ENCODE measurements at places on chromosomes 7 and 10.

DNA sequence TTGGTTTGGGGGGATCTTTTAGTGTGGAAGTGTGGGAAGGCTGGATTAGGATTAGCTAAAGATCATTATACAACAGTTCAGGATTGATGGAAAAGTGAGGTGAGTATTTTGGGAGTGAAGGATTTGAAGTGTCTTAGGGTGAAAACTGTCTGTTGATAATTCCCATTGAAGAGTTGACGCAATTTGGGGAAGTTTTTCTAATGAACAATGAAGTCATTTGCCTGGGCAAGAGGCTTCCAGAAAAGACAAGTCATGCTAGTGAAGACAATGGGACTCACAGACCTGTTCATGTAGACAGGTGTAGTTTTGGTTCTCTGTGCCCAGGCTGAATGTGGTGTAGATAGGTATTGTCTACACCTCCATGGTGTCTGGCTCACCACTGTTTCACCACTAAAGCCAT, 194.3 kb upstream of the GPR26 start:
- DNase-seq, result no peak

DNA sequence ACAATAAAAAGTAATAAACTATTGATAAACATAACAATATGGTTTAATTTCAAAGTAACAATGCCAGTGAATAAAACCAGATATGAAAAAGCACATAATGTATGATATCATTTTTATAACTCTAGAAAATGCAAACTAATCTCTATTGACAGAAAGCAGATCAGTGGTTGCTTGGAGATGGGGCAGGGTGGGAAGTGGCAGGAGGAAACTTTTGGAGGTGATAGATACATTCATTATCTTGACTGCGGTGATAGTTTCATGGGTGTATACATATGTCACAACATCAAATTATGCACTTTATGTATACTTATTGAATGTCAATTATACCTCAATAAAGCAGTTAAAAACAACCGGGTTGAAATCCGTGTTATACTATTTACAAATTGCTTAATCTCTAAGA, 16.0 kb upstream of the C1GALT1 start:
- no peak for DNase-seq

GRCh38 chr10:48243487-48243886, 31.0 kb downstream of the FRMPD2 start:
- DNase-seq, result no peak

DNA sequence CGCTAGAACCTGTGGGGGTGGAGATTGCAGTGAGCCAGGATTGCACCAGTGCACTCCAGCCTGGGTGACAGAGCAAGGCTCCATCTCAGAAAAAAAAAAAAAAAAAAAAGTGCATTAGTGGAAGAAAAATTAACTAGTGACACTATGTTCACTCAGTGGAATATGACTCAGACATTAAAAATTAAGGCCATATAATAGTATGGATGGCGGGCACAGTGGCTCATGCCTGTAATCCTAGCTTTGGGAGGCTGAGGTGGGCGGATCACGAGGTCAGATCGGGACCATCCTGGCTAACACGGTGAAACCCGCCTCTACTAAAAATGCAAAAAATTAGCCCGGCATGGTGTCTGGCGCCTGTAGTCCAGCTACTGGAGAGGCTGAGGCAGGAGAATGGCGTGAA, 3.4 kb downstream of the PHYH start:
- peak; percentile 74 for DNase-seq

DNA sequence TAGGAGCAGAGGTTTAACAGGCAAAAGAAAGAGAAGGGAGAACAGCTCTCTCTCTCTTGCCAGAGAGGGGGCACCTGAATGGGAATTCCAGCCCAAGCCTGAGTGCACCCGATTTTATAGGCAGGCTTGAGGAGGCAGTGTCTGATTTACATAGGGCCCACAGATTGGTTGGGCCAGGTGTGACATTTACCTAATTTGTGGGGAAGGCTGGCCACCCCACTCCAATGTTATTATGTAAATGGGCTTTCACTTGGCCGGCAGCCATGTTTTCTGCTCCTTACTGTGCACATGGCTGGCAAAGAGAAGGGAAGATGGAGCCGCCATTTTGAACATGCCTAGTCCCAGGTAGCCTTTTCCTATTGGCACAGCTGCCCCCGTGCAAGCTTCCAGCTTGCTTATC, 735.5 kb upstream of the AUTS2 start:
- no peak for DNase-seq

GRCh38 chr10:70748801-70749573, 36.2 kb downstream of the TBATA start:
- no peak for DNase-seq

- no peak for DNase-seq
Observed at GRCh38 chr7:87128861-87129267, 23.4 kb upstream of the DMTF1 start.

DNA sequence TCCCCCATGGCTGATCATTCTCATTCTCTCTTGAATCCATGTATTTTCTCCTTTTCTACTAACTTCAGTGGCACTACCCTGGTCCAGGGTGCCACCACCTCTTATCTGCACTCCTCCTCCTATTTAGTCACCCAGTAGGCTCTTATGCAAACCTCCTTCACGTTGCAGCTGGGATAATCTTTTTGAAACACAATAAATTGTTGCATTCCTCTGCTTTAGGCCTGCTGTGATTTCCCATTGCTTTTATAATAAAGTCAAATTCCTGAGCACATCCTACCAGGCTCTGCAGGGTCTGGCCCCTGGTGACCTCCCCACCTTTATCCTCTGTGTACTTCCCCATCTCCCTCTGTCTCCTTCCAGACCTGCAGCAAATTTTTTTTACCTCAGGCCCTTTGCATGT, 112.7 kb upstream of the KIAA1217 start:
- DNase-seq, result no peak

GRCh38 chr10:80148166-80148805, 15.8 kb downstream of the PLAC9 start:
- no peak for DNase-seq

GRCh38 chr7:78493401-78493800, 694.8 kb downstream of the PHTF2 start:
- DNase-seq, result no peak

DNA sequence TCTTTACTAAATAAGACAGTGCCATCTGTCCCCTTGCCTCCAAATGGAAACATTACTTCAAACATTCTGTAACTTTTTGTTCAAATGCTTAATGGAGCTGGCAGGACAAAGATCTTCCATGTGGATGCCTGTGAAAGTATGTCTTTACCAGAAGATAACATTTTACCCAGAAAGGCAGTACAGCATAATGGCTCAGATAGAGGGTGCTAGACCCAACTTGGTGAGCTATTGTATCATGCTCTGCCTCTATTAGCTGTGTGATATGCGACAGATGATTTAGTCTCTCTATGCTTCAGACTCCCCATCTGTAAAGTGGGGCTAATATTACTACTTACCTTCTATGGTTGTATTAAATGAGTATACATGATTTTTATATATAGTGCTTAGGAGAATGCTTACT, 8.8 kb upstream of the SMKR1 start:
- DNase-seq, result no peak

GRCh38 chr10:112360308-112361270, 13.3 kb upstream of the ACSL5 start:
- no peak for DNase-seq

- DNase-seq, result peak; percentile 87
Observed at GRCh38 chr10:132319853-132320653, 11.9 kb upstream of the LRRC27 start.

DNA sequence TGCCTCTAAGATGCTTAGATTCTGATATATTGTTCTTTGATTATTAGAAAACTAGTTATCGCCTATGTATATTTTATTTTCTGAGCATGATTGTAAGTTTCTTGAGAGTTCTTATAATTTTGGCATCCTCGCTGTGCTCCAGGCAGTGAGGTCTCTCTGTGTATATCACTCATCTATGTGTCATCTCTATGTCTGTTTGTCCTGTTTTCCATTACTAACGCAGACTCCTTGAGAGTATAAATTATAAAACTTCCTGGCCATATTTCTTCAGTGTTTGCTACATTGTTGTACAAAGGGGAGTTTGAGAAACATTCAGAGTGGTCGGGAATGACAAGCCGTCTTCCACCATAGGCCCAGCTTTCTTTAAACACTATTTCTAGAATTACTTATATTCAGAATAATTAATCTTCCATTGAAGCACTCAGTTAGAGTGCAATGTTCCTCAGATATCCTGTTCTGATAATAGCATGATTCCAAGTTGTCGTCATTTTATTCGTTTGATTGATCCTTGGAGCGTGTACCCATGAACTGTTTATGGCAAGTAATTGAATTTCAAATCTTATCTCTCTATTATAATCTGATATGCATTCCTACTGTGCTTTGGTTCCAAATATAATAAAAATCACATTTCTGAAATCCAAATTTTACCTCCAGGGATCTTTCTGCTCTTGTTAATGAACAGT, 206.6 kb downstream of the BAMBI start:
- no peak for DNase-seq

DNA sequence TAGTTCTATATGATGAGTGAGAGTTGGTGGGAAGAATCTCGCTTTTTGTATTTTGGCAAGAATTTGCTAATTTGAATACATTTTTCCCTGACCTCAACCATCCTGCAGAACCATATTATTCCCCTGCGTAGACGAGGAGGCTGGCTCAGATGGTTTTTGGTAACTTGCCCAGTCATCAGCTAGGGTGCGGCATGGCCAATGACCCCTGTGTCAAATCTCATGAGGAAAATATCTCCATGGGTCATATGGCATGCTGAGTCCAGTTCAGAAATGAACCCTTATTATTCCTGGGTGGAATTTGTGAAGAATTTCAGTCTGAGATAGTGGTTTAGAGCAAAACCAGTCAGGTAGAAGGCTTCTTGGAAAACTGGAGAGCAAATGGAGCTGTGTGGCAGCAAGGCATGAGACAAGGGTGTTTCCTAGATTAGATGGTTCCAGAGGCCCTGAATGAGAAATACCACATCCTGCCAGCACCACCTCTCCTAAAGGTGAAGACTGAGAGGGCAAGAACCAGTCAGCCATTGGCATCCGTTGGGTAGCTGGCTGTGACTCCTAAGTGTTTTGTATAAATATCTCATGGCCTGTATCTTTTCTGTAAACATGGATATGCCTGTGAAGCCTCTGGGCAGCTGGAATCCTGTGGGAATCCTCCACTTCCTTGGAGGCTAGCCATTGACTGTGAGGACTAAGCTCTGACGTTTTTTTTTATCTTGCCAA, 5.8 kb upstream of the UPP1 start:
- peak; percentile 96 for DNase-seq

GRCh38 chr7:78770422-78771410, 682.8 kb downstream of the MAGI2 start:
- no peak for DNase-seq
